ENCODE measurements at places on chromosomes 6 and 20. TPM values are rescaled to one million over a fixed set of nuclear protein-coding genes. Genes with fewer than 3 reads are reported as not detected.

DNA sequence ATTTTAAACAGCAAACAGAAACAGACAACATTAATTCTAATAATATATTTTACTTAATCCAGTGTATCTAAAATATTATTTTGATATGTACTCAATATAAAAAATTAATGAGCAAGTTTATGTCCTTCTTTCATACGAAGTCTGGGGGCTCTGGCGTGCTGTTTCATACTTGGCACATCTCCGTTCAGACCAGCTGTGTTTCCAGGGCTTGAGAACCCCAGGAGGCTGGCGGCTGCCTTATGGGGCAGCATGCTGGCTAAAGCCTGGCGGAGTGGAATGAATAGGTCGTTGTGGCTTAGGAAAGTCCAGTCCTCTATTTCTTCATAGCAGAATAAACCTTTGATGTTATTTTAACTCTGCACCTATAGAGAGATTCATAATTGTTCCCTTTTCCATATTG is 43.3 kb downstream of the DUSP22 start:
- H3K36me3 ChIP-seq, result no peaks in the 10 kb centered on the region
- H3K27me3 ChIP-seq, result no peaks in the 10 kb centered on the region
- no peak for DNase-seq
- H3K27ac ChIP-seq, result no peak overlapping the region
- H3K4me1 ChIP-seq, result peaks cover 11% of the 10 kb centered on the region
- no peak overlapping the region for H3K4me3 ChIP-seq

DNA sequence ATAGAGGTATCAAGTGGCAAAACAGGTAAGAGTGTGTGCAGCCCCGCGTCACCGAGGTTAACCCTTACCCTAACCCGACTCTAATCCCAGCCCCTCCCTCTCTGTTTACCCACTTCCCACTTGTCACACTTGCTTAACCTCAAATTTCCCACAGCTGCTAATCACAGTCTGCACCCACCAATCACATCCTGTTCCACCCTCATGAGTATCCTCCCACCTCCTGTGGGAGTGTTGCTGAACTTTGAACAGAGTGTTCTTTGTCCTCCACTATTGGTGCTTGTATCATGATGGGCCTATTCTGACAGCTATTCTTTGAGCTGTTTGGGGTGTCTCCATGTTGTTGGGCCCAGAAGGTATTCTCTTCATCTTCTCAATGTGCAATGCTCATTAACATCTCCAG is 487.8 kb downstream of the PTPRT start:
- H3K4me1 ChIP-seq, result no peaks in the 10 kb centered on the region
- H3K36me3 ChIP-seq, result no peaks in the 10 kb centered on the region
- H3K27ac ChIP-seq, result no peak overlapping the region
- H3K27me3 ChIP-seq, result no peaks in the 10 kb centered on the region

DNA sequence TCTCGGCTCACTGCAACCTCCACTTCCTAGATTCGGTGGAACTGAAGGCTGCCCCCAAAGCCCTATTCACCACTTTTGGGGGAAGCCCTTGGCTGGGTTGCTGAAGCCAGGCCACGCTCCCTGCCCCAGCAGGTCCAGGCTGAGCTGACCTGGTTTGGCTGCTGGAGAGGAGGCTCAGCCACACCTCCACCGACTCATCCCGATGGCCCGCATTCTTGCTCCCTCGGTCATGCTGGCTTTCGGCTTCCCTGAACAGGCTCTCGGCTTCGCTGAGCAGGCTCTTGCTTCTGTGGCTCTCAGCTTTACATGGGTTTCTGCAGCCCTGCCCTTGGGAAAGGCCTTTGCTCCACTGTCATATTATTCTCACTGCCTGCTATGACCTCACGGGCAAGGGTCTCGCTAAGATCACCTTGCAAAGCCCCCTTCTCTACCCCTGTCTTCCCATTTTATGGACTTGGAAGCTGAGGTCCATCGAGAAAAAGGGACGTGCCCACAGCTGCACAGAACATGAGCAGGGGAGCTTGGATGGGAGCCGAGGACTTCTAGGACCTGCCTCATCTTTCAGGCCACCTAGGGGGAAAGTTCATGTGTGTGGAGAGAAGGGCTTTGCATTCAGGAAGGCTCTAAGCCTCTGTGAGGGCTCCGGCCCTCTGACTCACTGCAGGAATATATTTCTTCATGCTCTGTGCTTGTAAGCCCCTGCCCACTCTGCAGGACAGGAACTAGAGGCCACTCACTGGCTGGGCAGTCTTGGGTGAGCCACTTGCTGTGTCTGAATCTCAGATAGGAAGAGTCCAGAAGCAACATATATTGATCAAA is 15.6 kb downstream of the ARHGAP40 start:
- H3K27me3 ChIP-seq, result no peaks in the 10 kb centered on the region
- H3K27ac ChIP-seq, result no peak overlapping the region
- DNase-seq, result no peak

DNA sequence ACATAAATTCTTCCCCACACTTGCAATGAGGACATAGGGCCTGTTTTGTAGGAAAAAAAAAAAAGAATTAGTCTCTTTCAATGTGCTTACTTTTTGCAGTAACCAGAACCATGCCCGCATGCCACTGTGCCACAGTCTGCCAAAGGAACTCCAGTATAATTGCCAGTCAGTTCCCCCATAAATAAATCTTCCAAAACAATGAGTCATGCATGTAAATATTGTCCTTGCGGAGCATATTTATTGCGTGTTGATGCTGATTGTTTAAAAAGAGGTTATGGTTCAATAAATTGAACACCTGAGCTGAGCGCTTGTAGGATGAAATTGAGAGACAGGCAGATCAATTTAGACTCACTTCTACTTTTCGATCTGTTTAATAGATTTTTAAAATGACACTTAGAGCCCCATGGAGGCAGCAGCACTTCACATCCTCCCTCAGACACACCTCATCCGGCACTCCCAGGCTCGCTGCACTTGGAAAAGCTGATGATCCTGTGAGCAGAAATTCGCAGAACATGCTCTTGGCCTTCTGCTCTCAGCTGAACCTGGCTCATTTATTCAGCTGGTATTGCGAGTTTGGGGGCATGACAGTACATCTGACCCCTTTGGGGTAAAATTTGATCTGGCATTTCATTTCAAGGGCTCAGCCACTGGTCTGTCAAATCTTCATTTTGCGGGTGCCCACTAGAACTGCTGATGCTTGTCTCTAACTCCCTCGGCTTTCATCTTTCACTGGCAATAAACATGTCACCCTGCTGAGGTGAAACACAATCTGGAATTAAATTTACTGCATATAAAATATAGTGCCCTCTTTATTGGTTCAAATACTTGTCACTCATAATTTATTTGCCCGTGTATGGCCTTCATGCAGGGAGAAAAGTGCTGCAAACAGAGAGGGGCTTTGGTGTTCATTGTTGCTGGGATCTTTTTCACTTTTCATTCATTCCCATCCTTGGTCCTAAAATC is 371.1 kb upstream of the POU3F2 start:
- no peak overlapping the region for H3K4me3 ChIP-seq
- DNase-seq, result no peak
- H3K27ac ChIP-seq, result no peak overlapping the region

- no peaks in the 10 kb centered on the region for H3K36me3 ChIP-seq
- no peaks in the 10 kb centered on the region for H3K27me3 ChIP-seq
- H3K4me3 ChIP-seq, result no peak overlapping the region
- DNase-seq, result no peak
Observed at GRCh38 chr20:59063358-59064213, 21.0 kb upstream of the PRELID3B start.

Gene HTR1E
- not detected for total RNA-seq

DNA sequence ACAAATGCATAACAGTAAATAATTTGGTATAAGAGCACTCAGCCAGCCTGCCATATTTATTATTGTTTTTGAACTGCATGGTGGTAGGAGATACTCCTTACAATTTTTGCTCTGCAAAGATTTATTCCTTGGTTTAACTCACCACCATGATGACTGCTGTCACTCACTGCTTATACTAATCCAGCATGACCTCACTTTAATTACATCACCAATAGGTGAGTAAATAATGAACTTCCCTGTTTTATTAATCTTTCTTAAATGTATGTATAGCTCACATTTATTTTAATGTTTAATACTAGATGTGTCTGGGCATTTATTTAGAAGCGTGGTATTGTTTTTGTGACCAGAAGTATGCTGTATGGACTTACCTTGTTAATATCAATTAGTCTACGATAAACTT is 12.8 kb upstream of the TP53TG5 start:
- no peak for DNase-seq
- H3K4me3 ChIP-seq, result no peak overlapping the region
- no peaks in the 10 kb centered on the region for H3K36me3 ChIP-seq
- no peak overlapping the region for H3K27ac ChIP-seq

DNA sequence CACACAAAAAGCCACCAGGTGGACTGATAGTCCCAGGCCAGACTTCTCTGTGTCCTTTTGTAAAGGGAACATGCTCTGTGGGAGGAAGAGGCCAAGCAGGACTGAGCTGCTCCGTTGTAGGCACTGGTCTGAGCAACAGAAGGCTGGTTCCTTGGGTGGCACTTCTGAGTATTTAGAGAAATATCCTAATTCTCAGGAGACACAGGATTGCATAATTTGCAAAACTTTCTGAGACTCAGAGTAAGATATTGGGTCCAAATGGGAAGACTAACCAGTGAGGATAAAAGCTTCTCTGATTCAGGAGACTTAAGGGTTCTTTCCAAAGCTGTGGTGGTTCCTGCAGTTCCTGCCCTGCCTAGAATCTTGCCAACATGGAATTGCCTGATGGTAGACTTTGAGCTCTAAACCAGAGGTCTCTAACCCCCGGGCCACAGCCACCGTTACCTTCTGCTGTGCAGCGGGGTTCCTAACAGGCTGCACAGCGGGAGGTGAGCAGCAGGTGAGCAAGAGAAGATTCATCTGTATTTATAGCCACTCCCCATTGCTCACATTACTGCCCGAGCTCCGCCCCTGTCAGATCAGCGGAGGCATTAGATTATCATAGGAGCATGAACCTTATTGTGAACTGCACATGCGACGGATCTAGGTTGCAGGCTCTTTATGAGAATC is 107.0 kb downstream of the OLIG3 start:
- no peak for DNase-seq
- H3K27me3 ChIP-seq, result no peaks in the 10 kb centered on the region
- H3K36me3 ChIP-seq, result no peaks in the 10 kb centered on the region
- H3K4me1 ChIP-seq, result no peaks in the 10 kb centered on the region
- H3K27ac ChIP-seq, result no peak overlapping the region
- no peak overlapping the region for H3K4me3 ChIP-seq
